ENCODE measurements at places on chromosomes 1 and 21.

DNA sequence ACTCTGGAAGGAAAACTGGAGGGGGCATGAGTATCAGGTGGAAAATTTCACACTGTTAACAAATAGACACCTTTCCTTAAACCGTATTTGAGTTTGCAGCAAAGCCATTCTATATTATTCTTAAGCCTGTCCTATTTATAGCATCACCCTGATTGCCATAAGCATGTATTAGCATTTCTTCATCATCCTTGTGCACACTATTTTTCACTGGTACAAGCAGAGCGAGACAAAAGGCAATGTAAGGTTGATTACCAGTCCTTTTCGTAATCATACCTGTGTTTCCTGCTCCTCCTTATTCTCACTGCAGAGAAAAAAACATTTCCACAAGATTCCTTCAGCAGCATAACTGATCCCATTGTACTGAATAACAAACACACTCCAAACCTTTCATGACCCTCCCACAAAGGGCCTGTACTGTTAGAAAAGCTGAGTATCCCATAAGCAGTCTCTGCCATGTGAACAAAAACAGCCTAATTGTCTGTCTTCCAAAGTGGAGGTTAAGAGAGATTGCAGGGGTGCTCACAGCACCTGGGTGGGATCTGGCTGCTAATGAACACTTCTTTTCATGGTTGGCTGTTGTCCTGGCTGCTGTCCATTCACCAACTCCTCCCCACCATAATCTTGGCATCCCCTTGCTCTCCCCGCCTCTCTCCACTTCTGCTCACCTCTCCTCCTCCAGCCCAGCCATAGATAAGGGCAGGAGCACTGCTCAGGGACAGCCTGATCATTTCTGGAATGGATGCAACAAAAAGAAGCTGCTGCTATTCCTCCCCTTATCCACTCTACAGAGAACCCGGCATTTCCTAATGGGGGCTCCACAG is 30.4 kb downstream of the VTCN1 start:
- no peak for DNase-seq

- DNase-seq, result no peak
These were observed 235.3 kb downstream of the TOMM20 start for GRCh38 chr1:234893359-234893724.

GRCh38 chr1:165367375-165367993 is 11.0 kb upstream of the LMX1A start:
- DNase-seq, result peak; percentile 76

GRCh38 chr1:15735304-15736037 is 587 bp upstream of the SLC25A34 start:
- DNase-seq, result no peak

DNA sequence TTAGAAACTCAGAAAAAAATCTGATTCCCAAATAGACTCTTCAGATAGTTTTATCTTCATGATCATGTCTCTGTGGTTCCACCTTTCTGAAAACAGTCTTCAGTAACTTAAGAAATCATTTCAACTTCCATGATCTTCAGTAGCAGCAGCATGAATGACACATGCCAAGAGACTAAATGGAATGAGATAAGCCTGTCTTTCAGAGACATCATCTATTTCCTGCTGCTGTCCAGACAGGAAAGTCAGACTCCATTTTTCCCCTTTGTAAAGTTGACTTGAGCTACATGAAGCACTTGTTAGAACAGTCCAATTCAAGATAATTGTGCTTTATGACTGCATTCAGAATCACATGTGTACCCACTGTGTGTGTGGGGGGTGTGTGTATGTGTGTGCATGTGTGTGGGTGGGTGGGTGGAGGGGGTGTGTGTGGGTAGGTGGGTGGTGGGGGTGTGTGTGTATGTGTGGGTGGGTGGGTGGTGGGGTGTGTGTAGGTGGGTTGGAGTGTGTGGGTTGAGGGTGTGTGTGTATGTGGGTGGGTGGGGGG is 58.8 kb downstream of the CLIC4 start:
- DNase-seq, result no peak

DNA sequence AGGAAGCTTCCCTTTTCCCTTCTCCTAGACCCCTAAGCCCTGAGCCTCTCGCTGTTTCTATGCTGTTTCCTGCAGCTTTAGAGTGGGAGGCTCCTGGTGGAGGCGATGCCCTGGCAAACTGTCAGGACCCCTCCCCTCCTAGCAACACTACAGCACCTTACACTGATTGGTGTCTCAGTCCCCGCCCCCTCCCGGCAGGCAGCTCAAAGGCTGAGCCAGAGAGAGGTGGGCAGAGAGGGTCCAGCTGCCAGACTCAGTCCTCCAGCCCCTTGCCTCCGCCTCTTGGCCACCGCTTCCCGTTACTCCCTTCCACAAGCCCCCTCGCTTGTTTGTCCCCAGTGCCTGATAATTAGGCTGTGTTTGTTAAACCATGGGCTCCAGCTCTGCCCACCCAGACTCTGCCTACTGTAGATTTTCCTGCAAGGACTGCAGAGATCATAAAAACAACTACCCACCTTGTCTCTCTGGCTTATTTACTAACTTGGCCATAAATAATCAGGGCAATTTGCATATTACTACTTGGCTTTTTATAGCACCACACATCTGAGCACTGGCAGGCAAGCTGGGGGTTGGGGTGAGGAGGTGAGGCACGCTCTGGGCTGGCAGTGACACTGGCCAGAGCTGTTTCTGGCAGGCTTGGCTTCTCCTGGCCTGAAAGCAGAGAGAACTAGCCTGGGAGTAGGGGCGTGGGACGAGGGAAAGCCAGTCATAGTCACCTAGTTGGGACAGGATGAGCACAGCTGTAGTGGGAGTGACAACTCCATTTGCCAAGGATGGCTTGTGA is 107.5 kb downstream of the CSMD2 start:
- no peak for DNase-seq

DNA sequence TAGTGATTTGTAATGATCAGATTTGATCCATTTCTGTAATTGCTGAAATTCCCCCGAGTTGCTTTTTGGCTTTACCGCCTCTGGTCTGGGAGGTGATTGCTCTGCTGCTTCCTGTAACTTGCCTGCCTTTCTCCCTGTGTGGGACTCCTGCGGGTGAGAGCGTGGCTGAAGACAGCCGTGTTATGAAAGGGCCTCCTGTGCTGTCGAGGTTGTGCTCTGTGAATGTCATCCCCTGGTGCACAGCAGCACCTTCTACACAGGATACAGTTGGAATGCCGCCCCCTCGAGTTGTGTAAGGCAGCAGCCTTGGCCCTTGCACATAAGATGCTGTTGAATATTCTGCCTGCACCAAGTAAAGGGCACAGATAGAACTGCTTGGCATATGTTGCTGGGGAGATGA is 5.9 kb downstream of the SOD1 start:
- no peak for DNase-seq

GRCh38 chr1:71916894-71917293 is 365.4 kb downstream of the NEGR1 start:
- DNase-seq, result no peak

DNA sequence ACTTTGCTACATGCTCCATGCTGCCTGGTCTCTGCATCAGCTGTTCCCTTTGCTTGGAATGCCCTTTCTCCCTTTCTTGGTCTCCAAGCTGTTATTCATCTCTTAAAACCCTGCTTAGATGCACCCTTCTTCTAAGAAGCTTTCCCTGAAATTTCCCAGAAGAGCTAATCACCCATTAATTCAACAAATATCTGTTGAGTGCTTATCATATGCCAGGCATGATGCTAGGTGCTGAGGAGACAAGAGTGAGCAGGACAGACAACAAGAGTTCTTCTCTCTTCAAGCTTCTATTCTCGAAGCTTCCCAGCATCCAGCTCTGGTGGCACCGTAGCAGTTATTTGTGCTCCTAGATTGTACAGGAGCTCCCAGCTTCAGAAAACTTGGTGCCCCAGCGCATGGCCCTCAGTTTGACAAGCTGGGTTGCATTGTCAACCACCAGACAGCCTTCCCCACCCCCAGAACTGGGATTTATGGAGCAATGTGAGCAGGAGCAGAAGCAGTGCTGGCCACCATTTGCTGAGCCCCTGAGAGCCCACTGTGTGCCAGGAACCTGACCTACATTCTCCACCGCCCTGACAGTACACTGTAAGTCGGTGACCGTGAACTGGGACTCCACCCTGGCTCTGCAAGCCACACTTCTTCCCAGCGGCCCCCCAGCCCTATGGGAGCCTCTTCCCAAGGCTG is 68.0 kb upstream of the ACOT11 start:
- DNase-seq, result no peak

DNA sequence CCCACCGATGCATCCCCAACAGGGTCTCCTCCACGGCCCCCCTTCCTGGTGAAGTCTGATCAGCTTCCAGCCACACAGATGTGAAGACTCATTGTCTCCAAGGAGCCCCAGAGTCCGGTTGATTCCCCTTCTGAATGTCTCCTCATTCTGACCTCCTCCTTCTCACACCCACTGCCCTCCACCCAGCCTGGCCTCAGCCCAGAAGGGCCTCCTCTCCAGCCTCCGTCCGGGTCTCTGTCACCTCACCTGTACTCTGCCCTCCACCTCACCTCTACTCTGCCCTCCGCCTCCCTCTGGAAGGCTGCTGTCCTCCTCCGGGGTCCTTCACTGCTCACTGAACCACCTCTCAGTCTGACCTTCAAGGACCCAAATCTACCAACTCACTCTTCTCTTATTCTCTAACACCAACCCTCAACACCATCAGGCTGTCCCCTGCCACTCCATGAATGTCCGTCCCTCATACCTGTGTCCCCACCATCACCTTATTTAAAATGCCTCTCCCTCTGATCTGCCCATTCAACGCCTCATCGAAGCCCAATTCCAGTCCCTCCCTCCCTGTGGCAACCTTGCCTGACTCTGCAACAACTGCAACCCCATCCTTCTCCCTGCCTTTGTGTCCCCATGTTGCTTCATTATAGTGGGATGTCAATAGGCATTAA is 201.2 kb downstream of the TOMM20 start:
- DNase-seq, result no peak

Measured in stimulated activated CD4-positive, alpha-beta T cell treated with anti-CD3 and anti-CD28 coated beads, Interleukin-12 subunit alpha, Interleukin-12 subunit beta, amount 100 ng/mL, for 4 hours (primary cell).